Stimulated activated CD4-positive, alpha-beta T cell treated with anti-CD3 and anti-CD28 coated beads, TNF-alpha, amount 100 ng/mL, for 24 hours (primary cell): ENCODE measurements at places on chromosomes 5 and 9.

DNA sequence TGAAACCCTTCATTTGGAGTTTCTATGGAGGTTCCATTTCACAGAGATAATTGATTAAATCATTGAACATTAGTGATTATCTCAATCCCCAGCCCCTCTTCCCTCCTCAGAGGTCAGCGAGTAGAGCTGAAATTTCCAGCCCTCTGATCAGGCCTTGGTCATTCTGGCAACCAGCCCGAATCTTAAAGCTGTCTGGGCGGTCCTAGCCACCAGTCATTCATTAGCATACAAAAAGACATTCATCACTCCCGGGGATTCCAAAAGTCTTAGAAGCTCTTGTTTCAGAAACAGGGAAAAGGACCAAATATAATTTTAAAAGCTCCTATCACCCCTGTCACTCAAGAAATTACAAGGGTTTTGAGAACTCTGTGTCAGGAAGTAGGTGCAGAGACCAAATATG, 41.3 kb downstream of the ZNF474 start:
- DNase-seq, result no peak

- DNase-seq, result no peak
Observed at GRCh38 chr5:1133510-1134201, 21.8 kb upstream of the SLC12A7 start.

DNA sequence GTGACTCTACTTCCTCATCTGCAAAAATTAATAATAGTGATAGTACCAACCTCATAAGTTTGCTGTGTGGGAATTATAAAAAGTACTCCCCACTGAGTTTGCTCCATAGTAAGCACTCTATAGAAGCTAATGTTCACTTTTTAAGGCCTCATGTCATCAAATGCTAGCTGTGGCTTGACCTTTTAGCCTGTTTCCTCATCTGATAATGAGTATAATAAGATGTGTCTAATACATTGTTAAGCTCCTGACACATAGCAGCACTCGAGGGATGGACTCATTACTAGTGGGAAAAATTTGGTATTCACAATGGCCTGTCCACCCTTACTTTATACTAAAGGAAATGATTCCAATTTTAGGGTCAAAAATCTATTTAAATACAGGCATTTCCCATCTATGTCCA, 26.1 kb upstream of the CAST start:
- no peak for DNase-seq

DNA sequence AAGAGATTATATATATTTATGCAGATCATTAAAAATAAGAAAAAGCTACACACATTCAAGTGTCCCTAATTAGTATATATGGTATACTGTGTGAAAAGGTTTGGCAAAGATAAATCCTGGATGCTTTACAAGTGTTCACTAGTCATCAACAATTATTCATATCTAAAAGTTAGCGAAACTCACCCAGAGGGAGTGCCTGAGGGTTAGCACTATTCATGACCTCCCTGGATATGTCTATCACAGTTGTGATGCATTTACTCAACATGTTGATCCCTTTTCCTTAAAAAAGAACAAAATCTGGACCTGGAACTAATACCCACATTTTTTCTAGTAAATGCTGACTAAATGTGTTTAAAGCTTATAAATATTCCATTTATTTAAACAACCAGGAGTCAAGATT, 273.0 kb upstream of the SMC2 start:
- DNase-seq, result no peak

DNA sequence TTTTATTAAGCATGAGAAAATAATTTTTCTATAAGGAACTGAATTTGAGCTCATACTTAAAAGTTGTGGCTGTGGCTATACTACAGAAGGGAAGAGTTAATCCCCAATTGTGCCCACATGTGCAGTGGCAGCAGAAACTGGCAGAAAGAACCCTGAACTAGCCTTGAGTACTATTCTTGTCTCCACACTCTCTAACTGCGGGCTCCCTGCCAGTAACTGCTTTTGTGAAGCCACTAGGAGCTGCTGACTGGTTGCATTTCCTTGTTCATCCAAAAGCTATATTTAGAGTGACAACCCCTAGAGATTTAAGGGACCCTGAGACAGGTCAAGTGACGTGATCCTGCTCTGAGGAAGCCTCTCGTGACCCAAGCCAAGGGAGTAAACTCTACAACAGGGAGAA, 238.6 kb downstream of the ELAVL2 start:
- DNase-seq, result no peak

- DNase-seq, result no peak
Observed at GRCh38 chr9:20307621-20308020, 314.7 kb downstream of the MLLT3 start.

DNA sequence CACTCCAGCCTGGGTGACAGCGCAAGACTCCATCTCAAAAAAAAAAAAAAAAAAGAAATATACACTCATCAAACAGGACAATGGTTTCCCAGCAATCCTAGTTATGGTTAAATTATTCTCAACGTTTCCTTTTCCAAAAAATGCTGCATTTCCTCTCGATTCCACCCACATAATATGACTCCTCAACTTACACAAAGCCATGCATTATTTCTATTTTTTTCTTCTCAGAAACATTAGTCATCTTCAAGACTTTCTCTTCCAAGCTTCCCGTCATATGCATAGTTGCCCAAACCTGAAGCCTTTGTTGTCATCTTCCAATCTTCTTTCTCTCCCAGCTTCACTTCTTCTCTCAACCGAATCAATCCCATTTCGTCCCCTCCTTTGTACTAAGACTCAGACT, 61.4 kb upstream of the RANBP6 start:
- DNase-seq, result no peak

- DNase-seq, result no peak
Observed at GRCh38 chr5:10734037-10734709, 26.9 kb downstream of the DAP start.

DNA sequence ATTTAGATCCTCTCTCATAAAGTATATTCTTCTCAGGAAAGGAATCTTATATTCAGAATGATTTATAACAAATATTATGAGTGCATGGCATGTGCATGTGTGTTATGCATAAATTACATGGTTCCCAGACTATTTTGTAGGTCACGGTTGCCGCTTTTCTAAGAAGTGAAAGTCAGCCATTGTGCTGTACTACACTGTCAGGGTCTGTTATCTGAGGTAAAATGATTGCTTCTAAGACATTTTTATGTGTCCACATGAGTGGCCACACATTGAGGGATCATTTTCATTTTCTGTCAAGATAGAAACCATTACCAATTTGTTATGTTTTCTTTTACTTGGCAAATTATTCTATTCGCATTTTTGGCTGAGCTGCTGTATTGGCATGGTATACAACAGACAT, 210.8 kb downstream of the CWC27 start:
- no peak for DNase-seq

DNA sequence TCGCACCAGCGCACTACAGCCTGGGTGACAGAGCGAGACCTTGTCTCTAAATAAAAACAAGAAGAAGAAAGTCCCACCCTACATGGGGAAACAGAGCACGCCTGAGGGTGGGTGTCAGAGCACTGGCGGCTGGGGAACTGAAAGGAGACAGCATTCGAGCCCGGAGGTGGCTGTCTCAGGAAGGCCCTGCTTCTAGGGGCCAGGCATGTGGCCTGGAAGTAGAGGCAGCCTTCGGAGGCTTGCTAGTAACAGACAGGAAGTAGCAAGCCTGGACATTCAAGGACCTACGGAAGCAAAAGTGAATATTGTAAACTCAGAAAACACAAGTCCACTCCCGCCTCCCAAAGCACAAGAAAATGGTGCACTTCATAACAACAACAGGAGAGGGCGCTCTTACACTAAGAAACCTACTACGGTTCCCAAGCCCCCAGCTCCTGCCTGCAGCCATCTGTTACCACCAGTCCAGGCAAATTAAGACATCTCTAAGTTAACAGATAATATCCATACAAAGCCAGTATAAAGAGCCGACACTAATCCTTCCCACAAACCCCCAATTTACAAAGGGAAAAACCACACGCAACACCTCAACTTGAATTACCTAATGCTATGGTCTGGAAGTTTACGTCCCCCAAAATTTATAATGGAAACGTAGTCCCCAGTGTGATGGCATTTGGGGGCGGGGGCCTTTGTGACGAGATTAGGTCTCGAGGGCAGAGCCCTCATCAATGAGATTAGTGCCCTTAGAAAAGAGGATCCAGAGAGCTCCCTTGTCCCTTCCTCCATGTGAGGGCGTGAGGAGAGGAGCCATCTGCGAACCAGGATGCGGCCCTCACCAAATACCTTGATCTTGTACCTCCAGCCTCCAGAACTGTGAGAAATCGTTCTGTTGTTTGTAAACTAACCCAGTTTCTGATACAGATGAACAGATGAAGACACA, 7.7 kb downstream of the RASGEF1C start:
- DNase-seq, result no peak

- no peak for DNase-seq
Observed at GRCh38 chr9:132301521-132301920, 53.3 kb downstream of the SETX start.

DNA sequence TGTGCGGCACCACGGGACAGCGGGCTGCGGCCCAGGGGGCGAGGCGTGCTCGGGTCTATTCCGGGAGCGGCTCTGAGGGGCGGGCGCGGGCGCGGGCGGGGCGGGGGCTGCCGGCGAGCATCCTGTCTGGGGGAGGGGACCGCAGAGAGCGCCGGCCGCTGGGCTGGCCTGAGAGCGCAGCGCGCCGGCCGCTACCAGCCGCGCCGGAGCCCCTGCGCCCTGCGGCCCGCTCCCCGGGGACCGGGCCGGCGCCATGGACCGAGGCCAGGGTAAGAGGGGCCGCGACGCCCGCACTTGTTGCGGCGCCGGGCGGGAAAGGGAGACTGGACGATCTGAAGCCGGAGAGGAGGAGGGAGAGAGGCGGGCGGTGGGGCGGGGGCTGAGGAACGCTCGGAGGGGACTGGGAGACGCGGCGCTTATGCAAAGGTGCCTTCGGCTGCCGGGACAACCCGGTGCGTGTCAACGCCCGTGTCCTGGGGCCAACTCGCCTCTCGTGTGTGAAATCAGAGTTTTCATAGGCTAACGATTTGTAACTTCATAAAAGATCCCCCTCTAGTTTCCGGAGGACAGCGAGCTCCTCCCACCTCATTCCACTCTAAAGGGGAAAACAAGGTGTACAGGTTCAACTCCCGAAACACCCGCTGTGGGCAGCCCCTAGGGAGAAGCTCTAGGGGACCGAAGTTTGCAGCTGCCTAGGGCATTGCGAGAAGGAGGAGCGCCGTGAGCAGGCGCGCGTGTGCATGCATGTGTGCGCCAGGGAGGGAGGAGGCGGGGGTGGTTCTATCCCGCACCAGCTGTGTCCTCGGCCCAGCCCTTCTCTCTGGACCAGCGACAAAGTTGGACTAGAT, at the start of gene AFAP1L1:
AFAP1L1 (plus strand) TSS at position 144 of the 848 bp plus-strand sequence; CDS start at position 254, 110 bp downstream.
- DNase-seq, result no peak

DNA sequence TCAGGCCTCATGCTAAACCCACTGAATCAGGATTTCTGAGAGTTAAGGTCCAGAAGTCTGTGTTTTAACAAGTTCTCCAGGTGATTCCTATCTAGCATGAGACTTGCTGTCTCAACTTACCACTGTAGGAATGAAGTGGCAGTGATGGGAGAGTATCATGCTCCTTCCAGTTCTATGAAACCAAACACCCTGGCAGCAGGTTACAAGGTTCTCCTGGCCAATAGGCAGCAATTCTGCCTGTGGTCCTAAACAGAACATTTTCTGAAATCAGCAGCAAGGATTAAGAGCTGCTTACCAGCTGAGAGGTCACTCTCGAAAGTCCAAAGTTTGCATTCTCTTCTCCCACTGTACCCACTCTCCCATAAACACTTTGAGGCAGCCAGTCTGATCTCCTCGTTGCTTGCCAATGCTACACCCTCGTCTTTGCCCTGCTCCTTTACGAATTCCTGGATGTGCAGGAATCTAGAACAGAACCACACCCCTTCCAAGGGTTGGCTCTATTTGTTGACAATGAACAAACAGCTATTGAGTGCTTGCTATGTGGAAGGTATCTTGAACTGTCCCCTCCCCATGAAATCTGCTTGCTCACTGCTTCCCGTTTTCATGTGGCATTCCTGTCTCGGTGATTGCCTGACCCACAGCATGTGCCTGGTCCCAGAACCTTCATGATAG, 100.5 kb downstream of the TMEM174 start:
- DNase-seq, result no peak

DNA sequence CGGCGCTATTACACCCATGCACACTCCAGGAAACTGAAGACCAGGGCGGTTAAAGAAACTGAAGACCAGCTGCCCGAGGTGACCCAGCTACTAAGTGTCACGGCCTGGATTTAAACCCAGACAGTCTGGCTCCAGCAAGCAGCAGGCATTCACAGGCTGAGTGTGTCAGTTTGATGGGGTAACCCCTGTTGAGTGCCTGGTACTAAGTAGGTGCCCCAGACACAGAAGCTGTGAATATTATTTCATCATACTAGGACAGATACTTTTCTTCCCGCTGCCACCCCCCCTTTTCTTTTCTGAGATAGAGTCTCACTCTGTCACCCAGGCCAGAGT, 7.3 kb downstream of the ENG start:
- no peak for DNase-seq

GRCh38 chr5:60992871-60993270, 47.9 kb downstream of the NDUFAF2 start:
- no peak for DNase-seq

DNA sequence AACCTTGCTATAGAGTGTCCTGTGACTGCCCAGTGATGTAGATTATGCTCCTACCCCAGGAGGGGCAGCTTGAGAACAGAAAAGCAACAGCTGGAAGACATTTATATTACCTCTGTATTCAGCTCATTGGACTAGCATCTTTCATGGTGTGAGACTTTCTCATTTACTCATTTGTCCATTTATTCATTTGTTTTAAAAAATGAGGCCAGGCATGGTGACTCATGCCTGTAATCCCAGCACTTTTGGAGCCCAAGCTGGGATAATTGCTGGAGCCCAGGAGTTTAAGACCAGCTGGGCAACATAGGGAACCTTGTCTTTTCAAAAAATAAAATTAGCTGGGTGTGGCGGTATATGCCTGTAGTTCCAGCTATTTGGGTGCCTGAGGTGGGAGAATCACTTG, 130.0 kb upstream of the LHFPL2 start:
- no peak for DNase-seq

- DNase-seq, result no peak
Observed at GRCh38 chr9:137176302-137177182, 4.7 kb upstream of the TMEM210 start.

DNA sequence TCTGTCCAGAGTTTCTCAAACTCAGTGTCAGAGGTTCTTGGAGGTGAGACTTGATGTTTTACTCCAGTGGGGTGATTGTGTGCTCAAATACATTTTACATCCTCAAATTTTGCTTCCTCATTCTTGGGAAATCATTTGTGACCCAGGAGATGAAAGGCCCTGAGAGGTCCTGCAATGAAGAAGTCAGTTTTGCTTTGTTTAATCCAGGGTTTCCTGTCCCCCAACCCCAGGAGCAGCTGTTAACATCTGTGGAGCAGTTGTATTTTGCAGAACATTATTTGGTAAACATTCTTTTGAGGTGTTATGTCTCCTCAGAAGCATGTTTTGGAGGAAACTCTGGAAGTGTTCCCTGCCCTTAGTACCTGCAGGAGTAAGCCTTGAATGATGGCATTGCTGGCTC, 59.8 kb downstream of the DAB2IP start:
- DNase-seq, result no peak

GRCh38 chr5:33557605-33558004, 116.8 kb downstream of the TARS1 start:
- no peak for DNase-seq

GRCh38 chr9:79709743-79710674, 138.2 kb downstream of the TLE4 start:
- DNase-seq, result no peak
